ENCODE measurements at places on chromosomes 5 and 9. TPM values are rescaled to one million over a fixed set of nuclear protein-coding genes. Genes with fewer than 3 reads are reported as not detected.

The NSG2 gene
- not detected for total RNA-seq

DNA sequence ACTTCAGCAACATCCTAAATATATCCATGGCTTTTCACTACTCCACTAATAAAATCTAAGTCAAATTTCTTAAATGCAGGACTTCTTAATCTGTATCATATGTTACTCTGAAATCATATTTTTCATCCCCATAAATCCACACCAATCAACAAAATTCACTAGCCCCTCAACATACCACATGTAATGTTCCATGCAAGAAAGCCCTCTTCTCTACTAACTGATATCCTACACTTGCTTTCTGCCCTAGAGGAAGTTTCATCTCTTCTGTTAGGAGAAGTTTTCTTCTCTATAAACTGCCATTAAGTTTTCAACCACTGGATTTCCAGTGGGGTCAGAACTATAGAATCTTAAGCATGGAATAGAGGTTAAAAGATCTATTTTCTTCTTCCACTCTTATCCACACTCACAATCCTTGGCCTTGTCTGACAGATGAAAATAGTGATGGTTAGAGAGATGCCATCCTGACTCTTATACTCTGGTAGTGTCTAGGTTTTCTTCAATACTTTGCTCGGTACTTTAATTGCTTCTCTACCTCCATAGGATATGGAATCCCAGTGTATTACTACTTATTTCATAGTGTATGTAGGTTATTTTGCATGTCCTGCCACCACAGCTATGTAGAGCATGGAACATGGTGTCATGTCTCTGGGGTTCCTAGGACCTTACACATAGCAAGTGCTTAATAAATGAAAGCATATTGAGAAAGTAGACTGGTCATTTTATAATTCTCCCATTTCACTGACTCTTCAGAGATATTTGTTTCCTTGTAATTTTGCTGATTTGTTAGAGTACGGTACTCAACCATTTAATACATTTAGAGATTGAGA lies 48.4 kb downstream of the ALDH1A1 start:
- H3K4me1 ChIP-seq, result no peaks in the 10 kb centered on the region
- H3K27ac ChIP-seq, result no peak overlapping the region
- H3K4me3 ChIP-seq, result no peak overlapping the region
- peaks cover 29% of the 10 kb centered on the region for H3K36me3 ChIP-seq

DNA sequence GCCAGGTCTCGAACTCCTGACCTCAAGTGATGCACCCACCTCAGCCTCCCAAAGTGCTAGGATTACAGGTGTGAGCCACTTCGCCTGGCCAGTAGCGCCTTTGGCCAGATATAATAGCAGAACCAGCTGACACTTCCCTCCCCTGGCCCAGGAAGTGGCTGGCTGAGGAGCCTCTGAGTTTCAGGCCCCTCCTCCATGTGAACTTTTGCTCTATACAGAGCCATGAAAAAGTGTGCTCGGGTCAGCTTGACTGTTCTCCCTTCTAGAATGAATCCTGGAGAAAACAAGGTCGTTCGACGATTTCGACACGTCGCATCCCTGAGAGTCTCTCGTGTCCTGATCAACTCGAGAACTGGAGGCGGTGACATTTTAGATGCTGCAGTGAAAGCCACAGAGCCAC lies 8.6 kb upstream of the ZDHHC12 start:
- no peaks in the 10 kb centered on the region for H3K4me1 ChIP-seq
- H3K4me3 ChIP-seq, result no peak overlapping the region
- no peak overlapping the region for H3K27ac ChIP-seq
- H3K27me3 ChIP-seq, result no peaks in the 10 kb centered on the region
- DNase-seq, result no peak

DNA sequence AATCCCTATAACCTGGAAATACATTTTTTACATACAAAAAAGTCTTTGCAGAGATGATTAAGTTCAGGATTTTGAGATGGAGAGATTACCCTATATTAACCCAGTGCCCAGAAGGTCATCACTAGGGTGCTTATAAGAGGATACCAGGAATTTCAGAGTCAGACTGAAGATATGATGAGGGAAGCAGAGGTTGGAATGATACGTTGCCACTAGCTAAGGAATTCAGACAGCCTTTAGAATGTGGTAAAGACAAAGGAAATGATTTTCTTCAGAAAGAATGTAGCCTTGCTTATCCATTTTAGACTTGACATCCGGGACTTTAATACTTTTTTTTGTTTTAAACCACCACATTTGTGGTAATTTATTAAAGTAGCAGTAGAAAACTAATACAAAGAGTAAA lies 2176.8 kb upstream of the C9orf72 start:
- H3K27ac ChIP-seq, result no peak overlapping the region
- no peak for DNase-seq
- H3K4me1 ChIP-seq, result no peaks in the 10 kb centered on the region
- no peaks in the 10 kb centered on the region for H3K36me3 ChIP-seq
- H3K4me3 ChIP-seq, result no peak overlapping the region

DNA sequence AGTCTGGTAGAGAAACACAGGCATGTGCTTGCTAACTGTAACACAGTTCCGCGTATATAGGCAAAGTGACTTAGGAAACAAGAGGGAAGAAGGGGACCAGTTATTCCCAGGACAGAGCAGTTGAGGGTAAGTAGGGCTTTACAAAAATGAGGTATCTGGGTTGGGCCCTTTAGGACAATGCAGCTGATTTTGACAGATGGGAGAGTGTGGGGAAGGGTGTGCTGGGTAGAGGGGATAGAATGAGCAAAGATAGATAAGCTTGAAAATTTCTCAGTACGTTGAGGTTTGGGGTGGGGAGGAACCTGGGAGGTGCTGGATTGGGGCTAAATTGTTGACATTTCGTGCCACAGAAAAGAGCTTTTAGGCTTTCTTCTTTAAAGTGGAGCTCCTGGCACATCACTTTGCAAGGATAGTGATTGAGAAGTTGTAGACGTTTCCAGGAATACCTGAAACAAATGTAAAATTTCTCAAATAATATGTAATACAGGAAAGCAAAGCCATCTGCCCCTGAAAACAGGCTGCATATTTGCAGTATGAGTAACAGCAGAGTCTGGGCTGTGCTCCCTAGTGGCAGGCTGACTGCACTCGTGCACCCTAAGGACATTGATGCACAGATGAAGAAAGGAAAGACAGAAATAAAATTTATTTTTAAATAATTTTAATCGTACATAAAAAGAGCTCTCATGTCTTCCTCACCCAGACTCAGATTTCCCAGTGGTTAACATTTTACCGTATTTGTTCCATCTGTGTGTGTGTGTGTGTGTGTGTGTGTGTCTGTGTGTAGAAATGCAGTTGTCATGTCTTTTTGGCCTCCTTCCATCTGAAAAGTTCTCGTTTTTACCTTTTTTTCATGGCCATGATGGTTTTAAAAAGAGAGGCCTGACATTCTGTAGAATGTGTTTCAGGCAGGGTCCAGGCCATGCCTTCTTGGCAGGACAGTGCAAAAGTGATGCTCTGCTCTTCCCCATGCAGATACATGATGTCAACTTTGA lies 144.9 kb upstream of the DMRT1 start:
- H3K27me3 ChIP-seq, result no peaks in the 10 kb centered on the region
- no peak for DNase-seq
- H3K27ac ChIP-seq, result peak overlapping the region; percentile 9
- H3K4me1 ChIP-seq, result peaks cover 35% of the 10 kb centered on the region

- H3K27ac ChIP-seq, result no peak overlapping the region
- DNase-seq, result no peak
- no peaks in the 10 kb centered on the region for H3K36me3 ChIP-seq
- no peaks in the 10 kb centered on the region for H3K4me1 ChIP-seq
These were observed 26.9 kb downstream of the CSNK1G3 start for GRCh38 chr5:123538670-123539459.

The WDR36 gene
- total RNA-seq, result 25.0 TPM

DNA sequence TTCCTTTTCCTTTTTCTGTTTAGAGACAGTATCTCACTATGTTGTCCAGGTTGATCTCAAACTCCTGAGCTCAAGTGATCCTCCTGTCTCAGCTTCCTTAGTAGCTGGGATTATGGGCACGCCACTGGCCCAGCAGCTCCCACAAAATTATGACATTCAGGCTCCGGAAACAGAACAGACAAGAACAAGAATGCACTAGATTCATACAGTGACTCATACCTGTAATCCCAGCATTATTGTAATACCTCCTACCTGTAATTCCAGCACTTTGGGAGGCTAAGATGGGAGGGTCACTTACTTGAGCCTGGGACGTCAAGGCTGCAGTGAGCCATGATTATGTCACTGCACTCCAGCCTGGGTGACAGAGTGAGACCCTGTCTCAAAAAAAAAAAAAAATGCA lies 26.7 kb upstream of the B4GALT1 start:
- no peaks in the 10 kb centered on the region for H3K27me3 ChIP-seq
- H3K4me3 ChIP-seq, result no peak overlapping the region

All from upper lobe of right lung (tissue), 1 donor.